Neural progenitor cell (in vitro differentiated cells): ENCODE measurements at places on chromosomes 1 and 21. TPM values are rescaled to one million over a fixed set of nuclear protein-coding genes. Genes with fewer than 3 reads are reported as not detected.

The PLA2G2C gene
- not detected in 2 replicates for total RNA-seq

The KRTAP10-9 gene
- not detected in 2 replicates for total RNA-seq

The KPRP gene
- total RNA-seq: not detected in 2 replicates

DNA sequence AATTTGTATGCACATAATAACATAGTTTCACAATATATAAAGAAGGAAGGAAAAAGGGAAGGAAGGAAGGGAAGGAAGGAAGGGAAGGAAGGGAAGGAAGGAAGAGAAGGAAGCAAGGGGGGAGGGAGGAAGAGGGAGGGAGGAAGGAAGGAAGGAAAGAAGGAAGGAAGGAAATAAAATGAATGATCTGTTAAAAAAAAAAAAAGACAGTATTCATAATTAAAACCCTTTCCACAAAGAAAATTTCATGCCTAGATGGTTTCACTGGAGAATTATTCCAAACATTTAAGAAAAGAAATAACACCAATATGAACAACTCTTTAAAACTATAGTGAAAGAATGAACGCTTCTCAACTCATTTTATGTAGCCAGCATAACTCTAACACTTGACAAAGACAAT lies 44.8 kb downstream of the CDKN2C start:
- no peak overlapping the region for H3K4me3 ChIP-seq
- H3K27ac ChIP-seq: no peak overlapping the region
- no peak for DNase-seq
- H3K36me3 ChIP-seq: no peaks in the 10 kb centered on the region

- H3K4me1 ChIP-seq: no peaks in the 10 kb centered on the region
- DNase-seq: no peak
- H3K27ac ChIP-seq: no peak overlapping the region
- no peaks in the 10 kb centered on the region for H3K27me3 ChIP-seq
Measured at GRCh38 chr1:232383455-232384123, 246.3 kb downstream of the SIPA1L2 start.

DNA sequence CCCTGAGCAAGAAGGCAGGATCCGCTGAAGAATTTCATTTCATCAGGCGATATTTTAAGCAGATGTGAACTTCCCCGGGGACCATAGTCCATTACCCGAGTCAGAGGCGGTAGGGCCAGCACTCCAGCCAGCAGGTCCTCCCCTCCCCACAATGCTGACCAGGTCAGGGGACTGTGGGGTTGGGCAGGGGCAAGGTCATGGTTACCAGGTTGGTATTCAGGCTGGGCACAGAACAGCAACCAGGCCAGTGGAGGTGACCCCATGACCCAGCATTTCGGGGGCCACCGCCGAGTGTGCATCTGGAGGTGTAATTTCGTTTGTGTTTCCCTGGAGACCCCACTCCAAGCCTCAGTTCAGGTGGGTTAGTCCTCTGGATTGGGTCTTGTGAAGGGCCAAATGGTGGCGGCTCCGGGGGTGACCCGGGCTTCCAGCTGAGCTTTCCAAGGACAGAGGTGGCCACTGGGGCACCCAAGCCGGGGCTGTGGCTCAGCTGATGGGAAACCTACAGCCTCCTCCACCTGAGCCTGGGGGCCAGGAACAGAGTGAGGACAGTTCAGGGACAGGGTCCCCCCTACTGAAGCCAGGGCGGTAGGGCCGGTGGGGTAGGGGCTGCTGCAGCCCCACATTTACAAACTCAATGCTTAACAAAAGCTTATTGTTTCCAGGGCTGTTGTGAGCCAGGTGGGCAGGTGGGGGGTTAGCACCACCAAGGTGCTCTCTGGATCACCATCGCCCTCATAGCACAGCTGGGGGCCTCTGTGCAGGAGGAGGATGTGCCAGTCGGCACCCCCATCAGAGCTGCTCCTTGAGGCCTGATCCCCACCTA lies 2.8 kb downstream of the PRDM16 start:
- H3K27me3 ChIP-seq: peaks cover 92% of the 10 kb centered on the region
- H3K4me1 ChIP-seq: peaks cover 58% of the 10 kb centered on the region
- H3K36me3 ChIP-seq: no peaks in the 10 kb centered on the region
- no peak overlapping the region for H3K4me3 ChIP-seq
- no peak overlapping the region for H3K27ac ChIP-seq

DNA sequence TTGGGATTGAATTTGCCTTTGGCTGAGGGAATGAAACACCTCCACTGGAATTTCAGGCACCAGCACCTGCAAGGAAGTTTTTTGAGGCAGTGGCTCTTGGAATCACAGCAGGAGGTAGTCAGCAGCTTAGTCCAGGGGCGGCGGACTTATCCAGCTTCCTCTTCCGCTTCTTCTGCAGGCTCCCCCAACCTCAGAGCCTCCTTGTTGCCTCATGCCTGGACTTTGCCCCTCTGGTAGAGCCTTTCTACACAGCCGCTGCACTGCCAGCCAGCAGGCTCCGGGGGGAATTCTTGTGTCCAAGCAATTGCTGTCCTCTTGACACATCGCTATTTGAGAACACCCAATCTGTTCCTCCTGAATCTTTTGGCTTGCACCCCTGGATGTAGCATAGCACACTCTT lies 4.4 kb upstream of the RHEX start:
- peaks cover 4% of the 10 kb centered on the region for H3K4me1 ChIP-seq
- DNase-seq: peak; percentile 22
- H3K27me3 ChIP-seq: no peaks in the 10 kb centered on the region
- no peaks in the 10 kb centered on the region for H3K36me3 ChIP-seq

DNA sequence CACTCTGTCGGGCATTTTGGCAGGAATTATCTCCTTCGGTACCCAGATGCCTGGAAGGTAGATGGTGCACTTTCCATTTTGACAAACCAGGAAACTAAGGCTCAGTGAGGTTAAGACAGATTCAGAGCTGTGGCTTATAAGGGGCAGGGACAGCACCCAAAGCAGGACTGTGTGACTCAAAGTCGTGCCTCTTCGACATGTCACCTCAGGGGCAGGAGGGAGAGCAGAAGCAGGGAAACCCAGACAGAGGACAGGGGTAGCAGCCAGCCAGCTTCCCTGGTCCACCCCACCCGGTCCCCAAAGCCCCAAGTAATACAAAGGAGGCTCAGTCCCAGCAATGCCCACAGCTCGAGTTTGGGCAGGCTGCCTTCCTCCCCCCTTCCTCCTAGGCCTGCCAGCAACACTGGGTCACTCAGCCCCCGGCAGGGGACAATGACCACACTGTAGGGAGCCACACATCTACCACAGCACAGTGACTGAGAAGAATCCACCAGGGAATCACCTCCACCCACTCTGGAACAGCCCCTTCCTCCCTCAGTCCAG lies 2.5 kb downstream of the RHOC start:
- H3K4me1 ChIP-seq: peaks cover 24% of the 10 kb centered on the region
- H3K36me3 ChIP-seq: no peaks in the 10 kb centered on the region
- peaks cover 27% of the 10 kb centered on the region for H3K27me3 ChIP-seq
- DNase-seq: no peak
- H3K27ac ChIP-seq: no peak overlapping the region

DNA sequence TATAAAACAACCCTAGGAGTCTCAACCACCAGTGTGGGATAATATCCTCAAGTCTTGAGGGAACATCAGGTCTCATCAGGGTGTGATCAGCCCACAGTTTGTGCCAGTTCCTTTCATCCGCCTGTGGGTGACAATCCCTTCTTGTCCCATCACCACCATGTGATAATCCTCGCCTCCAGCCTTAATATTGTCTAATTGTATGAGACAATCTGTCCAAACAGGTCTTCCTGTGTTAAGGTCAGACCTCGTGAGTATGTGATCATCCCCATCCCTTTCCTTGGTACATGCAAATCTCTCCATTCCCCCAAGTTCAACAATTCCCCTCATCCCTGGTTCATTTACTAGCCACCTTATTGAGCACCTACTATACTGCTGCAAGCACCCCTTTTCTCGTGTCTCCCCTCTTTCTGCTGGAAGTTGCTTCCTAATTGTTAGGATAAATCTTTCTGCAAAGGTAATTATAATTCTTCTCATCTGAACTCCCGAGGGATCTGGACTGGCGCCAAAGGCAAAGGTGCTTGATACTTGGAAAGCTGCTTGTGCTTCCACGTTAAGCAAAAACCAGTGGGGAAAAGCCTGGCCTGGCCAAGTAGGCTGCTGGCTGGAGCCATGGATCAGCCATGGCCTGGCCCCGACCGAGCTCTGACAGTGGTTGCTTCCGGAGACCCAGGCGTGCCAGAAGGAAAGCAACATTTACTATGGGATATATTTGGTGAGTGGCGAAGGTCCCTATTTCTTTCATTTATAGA lies 92.5 kb downstream of the RNF220 start:
- H3K4me3 ChIP-seq: no peak overlapping the region
- no peaks in the 10 kb centered on the region for H3K36me3 ChIP-seq
- H3K27me3 ChIP-seq: peaks cover 86% of the 10 kb centered on the region
- no peak for DNase-seq
- H3K27ac ChIP-seq: no peak overlapping the region

- H3K4me1 ChIP-seq: peaks cover 8% of the 10 kb centered on the region
- H3K27me3 ChIP-seq: no peaks in the 10 kb centered on the region
- no peak overlapping the region for H3K27ac ChIP-seq
- H3K36me3 ChIP-seq: no peaks in the 10 kb centered on the region
- no peak overlapping the region for H3K4me3 ChIP-seq
- no peak for DNase-seq
Measured at GRCh38 chr1:232186931-232187330, 443.0 kb downstream of the SIPA1L2 start.

DNA sequence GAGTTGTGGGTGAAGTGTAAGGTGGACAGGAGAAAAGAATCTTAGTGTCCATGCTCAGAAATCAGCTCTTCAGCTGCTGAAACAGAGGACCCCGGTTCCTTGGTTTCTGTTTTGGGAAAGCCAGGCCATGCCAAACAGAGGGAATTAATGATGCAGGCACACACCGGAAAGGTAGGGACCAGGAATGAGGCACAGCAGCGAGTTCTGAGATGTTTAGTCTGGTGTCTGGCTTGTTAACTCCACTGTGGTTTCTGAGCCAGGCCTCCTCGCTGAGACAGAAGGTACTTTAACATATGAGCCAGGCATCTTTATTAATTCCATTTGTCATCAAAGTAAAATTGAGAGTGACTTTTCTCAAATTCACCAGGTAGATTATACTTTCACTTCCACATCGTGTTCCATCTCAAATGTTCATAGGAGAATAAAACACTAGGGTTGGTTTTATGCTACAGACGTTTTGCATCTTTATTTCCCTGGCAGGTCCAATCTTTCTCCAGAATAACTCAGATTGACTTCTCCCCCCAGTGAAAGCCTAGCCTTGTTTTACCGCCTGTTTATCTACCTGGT lies 23.5 kb downstream of the LRRC8D start:
- peaks cover 10% of the 10 kb centered on the region for H3K36me3 ChIP-seq
- no peak overlapping the region for H3K27ac ChIP-seq
- H3K27me3 ChIP-seq: no peaks in the 10 kb centered on the region
- no peak for DNase-seq
- H3K4me3 ChIP-seq: no peak overlapping the region

GRCh38 chr1:43454270-43455011 lies 710 bp upstream of the HYI start:
- H3K4me3 ChIP-seq: peak overlapping the region; percentile 36
- H3K4me1 ChIP-seq: peaks cover 9% of the 10 kb centered on the region

- no peak for DNase-seq
- no peak overlapping the region for H3K4me3 ChIP-seq
- H3K27ac ChIP-seq: no peak overlapping the region
- no peaks in the 10 kb centered on the region for H3K36me3 ChIP-seq
- H3K27me3 ChIP-seq: no peaks in the 10 kb centered on the region
Measured at GRCh38 chr1:145980457-145980994, 15.9 kb downstream of the TXNIP start.

DNA sequence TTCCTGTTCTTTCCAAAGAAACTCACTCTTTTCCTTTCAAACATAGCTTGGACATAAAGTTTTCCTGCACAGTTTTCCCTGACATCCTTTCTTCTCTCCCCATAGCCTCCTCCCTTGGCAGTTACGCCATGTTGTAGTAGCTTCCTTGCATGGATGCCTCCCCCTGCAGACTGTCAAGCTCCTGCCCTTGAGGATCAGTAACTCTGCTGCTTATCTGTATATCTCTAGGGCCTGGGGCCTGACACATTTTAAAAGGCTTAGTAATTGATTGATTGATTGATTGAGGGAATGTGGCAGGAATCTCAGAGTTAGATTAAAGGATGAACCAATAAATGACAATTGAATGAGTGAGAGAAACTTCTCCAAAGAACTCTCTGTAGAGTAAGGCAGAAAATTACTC lies 143.7 kb downstream of the NEK7 start:
- H3K27ac ChIP-seq: no peak overlapping the region
- H3K4me3 ChIP-seq: no peak overlapping the region
- DNase-seq: no peak
- peaks cover under 1% of the 10 kb centered on the region for H3K4me1 ChIP-seq

DNA sequence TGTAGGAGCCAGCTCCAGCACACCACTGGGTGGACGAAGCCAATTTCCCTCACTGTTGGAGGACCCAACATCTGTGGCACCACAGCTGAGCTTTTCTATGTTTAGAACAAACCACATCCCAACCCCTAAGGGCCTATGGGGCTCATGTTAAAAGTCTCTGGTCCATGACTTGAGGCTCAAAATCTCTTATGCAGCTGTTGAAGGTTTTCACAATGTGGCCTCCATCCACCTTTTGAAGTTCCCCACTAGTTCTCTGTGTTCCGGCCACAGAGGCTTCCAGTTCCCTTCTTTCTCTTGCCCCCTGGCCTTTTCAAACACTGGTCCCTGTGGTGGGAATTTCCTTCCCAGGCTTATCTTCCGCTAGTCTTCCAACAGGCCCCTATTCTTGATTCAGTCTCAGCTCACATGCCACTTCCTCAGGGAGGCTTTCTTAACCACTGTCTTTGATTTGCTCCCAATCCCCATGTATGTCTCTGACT lies 3.9 kb upstream of the IFNLR1 start:
- H3K4me1 ChIP-seq: peaks cover 7% of the 10 kb centered on the region
- peaks cover 27% of the 10 kb centered on the region for H3K27me3 ChIP-seq
- no peak overlapping the region for H3K27ac ChIP-seq
- no peak for DNase-seq
- no peaks in the 10 kb centered on the region for H3K36me3 ChIP-seq
- no peak overlapping the region for H3K4me3 ChIP-seq

DNA sequence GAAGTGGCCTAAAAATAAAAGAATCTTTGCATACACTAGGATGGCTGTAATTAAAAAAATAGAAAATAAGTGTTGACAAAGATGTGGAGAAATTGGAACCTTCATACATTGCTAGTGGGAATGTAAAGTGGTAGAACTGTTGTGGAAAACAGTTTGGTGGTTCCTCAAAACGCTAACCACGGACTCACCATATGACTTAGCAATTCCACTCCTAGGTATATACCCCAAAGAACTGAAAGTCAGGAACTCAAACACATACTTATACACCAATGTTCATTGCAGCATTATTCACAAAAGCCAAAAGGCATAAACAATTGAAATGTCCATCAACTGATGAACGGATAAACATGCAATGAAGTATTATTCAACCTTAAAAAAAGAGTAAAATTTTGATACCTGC lies 10.8 kb upstream of the HMGCL start:
- no peaks in the 10 kb centered on the region for H3K36me3 ChIP-seq
- H3K27ac ChIP-seq: no peak overlapping the region
- H3K4me1 ChIP-seq: peaks cover 4% of the 10 kb centered on the region
- peaks cover 31% of the 10 kb centered on the region for H3K27me3 ChIP-seq

- no peak for DNase-seq
- H3K27me3 ChIP-seq: peaks cover 20% of the 10 kb centered on the region
- H3K4me1 ChIP-seq: peaks cover 2% of the 10 kb centered on the region
- H3K36me3 ChIP-seq: no peaks in the 10 kb centered on the region
- no peak overlapping the region for H3K4me3 ChIP-seq
Measured at GRCh38 chr1:54537611-54538010, 10.4 kb upstream of the ACOT11 start.

GRCh38 chr21:40639616-40640194 lies 207.3 kb downstream of the DSCAM start:
- H3K4me3 ChIP-seq: no peak overlapping the region
- H3K27me3 ChIP-seq: no peaks in the 10 kb centered on the region
- no peak overlapping the region for H3K27ac ChIP-seq
- no peak for DNase-seq
